ENCODE measurements at places on chromosomes 2 and 18.

GRCh38 chr18:76699923-76700322 is 122.4 kb upstream of the ZNF236 start:
- DNase-seq = no peak

- DNase-seq = no peak
Measured at GRCh38 chr2:178392215-178392614, 58.8 kb downstream of the PRKRA start.

DNA sequence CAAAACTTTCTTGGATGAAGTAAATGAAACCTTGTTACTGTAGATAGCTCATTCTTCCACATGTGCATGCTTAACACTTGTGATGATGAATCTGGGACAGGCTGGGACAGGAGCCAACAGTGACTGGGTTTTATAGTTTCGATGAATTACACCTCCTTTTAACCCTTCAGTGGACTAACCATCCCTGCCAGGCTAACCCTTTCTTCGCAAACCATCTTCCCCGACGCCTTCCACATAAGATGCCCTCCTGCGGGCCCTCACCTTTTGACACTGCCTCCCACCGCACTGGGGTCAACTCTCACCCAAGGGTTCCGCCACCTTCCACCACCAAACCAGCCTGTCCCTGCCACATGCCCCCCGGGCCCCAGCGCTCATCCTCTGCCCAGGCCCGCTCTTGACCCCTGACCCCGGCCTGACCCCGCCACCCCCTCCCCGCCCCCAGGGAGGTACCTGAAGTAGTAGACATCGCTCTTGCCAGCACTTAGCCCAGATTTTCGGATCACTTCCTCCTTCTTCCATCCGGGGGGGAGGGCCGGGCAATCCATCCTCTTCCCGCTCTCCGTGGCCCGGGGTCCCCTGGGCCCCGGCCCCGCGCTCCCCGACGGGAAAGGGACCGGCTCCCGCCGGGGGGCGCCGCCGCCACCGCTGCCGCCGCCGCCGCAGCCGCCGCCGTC is 764 bp downstream of the MBD2 start:
- peak; percentile 37 for DNase-seq

GRCh38 chr18:417495-417894 is 83.0 kb downstream of the COLEC12 start:
- no peak for DNase-seq

DNA sequence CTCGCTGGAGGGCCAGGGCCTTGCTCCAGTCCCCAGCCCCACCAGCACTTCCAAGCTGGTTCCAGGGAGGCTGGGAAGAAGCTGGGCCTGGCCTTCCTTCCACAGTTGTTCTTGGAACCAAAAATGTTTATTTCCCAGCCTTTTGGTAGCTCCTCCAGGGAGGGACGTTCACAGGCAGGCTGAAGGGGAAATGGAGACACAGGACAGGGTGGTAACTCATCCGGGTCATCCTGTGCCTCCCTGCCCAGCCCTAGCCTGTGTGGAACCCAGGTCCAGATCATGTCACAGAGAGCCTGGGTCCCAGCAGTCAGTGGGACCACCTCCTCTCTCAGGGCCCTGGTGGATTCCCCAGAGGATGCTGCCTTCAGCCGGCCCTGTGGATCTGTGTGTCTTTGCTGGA is 12.5 kb upstream of the ARMC9 start:
- no peak for DNase-seq

- DNase-seq = no peak
Measured at GRCh38 chr2:1278861-1279260, 134.4 kb upstream of the TPO start.

- DNase-seq = no peak
Measured at GRCh38 chr2:197248623-197249022, 62.0 kb downstream of the ANKRD44 start.

DNA sequence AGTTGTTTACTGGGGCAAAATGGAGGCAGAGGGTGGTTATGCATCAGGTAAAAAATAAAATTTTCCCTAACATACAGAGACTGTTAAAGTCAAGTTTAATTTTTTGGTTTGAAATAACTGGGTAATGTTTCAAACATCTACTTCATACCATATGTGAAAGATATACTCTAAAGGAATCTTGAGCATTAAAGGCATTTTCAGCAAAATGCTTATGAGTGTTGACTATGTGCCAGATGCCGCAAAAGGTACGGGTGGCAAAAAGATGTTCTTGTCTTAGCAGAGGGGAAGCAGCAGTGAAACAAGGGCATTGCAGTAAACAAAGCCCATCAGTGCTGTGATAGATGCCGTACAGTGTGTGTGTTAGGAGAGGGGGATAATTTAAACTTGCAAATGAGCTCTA is 263.1 kb upstream of the ID2 start:
- no peak for DNase-seq

GRCh38 chr2:196242131-196242620 is 70.8 kb upstream of the STK17B start:
- DNase-seq = no peak

DNA sequence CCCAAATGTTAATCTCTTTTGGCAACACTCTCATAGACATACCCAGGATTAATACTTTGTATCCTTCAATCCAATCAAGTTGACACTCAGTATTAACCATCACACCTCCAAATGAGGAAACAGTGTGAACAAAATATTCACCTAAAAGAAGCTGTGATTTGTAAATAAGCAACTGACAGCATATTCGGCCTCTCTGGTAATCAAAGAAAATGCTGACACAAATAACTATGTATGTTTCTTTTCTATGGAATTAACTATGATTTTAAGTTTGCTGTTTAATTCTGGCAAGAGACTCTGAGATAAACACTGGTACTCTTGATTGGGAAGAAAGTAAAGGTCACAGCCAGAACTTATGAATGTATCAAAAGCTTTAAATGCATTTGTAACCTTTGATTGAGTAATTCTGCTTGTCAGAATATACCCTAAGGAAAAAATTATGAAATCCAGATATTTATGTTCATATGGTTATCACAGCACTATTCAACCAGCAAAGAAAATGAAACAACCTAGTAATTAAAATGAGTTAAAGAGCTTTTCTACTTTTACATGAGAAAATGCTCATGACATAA is 3.6 kb upstream of the GYPC start:
- no peak for DNase-seq

- DNase-seq = no peak
Measured at GRCh38 chr2:32168513-32168912, 2.8 kb downstream of the SLC30A6 start.

DNA sequence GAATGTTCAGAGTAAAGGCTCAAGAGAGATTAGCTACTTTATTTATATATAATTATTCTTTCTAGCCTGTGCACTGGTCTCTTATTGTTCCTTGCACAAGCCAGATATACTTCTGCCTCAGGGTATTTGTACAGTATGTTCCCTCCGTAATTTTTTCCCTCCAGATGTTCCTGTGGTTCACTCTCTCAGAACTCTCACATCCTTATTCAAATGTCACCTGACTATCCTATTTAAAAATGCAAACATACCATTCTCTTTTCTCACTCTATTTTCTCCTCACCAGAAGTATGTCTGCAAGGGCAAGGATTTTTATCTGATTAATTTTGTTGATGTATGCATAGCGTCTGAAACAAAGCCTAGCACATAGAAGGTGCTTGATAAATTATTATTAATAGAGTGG is 64.0 kb upstream of the CERS6 start:
- DNase-seq = no peak

DNA sequence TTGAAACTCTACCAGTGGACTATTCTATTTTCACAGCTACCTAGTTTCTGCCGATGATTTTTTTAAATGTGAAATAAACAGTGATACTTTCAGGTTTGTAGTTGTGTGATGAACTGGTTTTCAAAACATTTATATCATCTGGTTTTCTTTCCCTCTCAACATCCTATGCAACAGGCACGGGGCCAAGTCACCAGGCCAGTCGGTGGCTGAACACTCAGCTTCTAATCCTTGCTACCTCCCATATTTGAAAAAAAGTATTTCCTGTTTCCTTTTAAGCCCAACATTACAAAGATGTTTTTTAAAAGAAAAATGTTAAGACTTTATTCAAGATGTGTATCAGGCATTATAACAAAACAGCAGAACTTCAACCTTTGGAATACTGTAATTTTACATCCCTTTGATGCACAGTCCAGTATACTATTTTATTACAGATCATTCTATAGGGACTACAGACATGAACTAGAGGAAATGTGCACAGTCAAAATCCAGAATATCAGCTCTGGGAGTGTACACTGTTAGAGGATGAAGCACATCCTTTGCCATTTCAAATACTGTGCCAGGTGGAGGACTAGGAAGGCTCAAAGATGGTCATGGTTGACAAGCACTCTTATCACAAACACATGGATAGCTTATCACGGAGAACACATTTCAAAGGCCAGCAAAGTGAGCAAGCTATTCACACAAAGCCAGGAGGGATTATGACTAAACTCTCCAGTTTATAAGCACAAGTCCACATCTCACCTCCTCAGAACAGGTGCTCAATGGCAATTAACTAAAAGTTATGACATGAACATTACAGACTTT is 14.6 kb downstream of the MRPL35 start:
- no peak for DNase-seq

- DNase-seq = no peak
Measured at GRCh38 chr2:173692068-173692467, 273.1 kb downstream of the SP3 start.

DNA sequence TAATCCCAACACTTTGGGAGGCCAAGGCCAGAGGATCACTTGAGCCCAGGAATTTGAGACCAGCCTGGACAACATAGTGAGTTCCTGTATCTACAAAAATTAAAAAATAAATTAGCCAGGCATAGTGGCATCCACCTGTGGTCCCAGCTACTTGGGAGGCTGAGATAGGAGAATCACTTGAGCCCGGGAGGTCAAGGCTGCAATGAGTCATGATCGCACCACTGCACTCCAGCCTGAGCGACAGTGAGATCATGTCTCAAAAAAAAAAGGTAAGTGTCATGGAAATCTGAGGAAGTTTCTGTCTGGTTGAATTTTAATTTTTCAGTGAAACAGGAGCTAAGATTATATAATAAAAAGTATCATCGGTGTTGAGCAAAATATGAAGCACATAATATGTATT is 2.5 kb upstream of the C2orf15 start:
- no peak for DNase-seq

GRCh38 chr18:78814766-78815165 is 164.9 kb upstream of the SALL3 start:
- no peak for DNase-seq

DNA sequence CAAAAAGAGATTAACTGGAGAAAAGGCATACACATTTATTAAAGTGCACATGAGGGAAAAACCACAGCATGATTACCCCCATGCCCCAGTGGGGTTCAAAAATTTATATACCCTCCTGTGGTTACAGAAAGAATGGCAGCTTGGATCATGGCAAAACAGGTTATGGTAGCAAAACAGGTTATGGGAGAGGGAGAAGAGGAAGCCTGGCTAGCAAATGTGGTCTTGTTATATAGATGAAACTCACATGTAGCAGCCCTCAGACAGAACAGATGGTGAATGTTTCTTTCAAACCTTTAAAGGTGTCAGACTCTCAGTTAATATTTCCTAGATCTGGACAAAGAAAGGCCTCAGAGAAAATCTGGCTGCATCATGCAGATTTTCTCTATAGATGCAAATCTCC is 178.2 kb upstream of the ZC3H15 start:
- no peak for DNase-seq

- DNase-seq = no peak
Measured at GRCh38 chr2:62215306-62216064, 19.6 kb downstream of the B3GNT2 start.

GRCh38 chr2:2600366-2600765 is 269.3 kb upstream of the MYT1L start:
- DNase-seq = no peak

DNA sequence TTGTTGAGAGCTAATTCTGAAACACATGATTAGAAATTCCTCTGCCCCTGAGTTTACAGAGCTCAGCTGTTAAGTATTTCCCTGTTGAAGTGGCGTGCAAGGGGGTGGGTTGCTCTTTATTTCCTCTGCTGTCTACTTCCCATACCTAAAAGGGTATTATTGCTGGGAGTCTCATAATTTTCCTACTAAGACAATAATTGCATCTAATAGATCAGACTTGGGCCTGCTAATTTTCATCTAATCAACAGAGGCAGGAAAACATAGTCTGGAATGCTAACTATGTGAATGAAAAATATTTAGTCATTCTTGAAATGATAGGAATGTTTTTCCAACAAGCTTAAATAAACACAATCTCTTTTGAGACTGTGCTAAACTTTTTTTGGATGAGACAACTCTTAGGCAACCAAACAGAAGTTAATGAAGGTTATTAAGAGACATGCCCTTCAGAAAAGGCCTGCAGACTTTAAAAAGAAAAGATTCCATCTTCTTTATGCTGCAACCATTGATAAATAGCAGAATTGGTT is 111.4 kb downstream of the FEZ2 start:
- no peak for DNase-seq

DNA sequence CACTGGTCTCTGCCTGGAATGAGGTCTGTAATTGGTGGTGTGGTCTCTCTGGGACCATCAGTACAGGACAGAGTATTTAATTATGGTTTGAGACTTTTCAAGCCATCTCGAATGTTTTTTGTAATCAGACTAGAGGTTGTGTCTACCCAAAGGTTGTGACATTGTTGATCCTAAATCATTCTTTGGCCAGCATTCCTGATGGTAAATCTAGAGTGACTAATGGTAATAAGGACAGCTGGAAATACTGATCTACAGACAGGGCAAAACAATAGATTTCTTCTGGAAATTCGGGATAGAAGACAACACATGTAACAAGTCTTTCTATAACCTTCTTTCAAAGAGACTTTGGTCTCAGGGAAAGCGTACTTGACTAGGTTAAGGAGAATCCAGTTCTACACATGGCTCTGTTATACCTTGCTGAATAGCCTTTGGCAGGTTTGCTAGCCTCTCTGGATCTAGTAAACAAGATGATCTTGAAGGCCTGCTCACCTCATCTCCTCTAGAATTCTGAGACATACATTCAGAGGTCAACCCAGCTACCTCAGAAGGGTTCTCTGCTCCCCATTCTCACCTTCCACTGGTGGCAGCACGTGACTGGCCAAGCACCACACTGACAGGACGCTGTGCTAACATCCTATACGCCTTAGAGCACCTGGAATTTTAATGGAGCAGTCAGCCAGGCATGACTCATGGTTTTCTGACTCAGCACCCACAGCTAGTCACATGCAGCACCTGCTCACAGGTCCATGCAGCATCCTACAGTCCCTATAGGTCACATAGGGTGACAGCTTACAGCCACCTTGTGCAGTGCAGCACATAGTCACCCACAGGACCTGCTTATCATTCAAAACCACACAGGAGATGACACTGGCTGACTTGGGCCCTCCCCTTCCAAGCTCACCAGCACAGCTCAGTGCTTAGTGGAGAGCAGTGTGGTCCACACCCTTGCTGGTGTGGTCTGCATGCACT is 12.2 kb downstream of the PLB1 start:
- no peak for DNase-seq

- DNase-seq = no peak
Measured at GRCh38 chr2:231476920-231477319, 12.6 kb upstream of the NCL start.
